T47D (cell line): ENCODE measurements at places on chromosomes 7 and 10.

GRCh38 chr7:81810476-81811155, 40.8 kb upstream of the HGF start:
- no peak for DNase-seq

GRCh38 chr10:16909961-16910792, 93.0 kb upstream of the RSU1 start:
- no peak for DNase-seq

DNA sequence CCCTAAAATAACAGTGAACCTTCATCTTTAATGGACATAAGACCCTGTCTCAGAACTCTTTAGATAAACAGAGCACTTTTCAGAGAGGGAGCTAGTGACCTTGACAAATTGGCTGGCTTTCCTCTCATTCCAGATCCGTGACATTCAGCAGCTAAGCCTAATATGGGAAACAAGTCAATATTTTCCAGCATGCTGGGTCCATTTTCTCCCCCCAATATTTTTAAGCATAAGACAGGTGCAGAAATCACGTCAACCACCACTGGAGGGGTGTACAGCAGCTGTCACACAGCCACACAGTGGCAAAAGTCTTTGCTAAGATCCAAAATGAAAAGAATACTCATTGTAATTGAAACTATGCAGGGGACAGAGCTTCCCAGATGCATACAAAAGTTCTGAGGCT, 26.1 kb downstream of the LRRTM3 start:
- no peak for DNase-seq

GRCh38 chr7:16762177-16762576, 8.6 kb downstream of the TSPAN13 start:
- DNase-seq, result no peak

DNA sequence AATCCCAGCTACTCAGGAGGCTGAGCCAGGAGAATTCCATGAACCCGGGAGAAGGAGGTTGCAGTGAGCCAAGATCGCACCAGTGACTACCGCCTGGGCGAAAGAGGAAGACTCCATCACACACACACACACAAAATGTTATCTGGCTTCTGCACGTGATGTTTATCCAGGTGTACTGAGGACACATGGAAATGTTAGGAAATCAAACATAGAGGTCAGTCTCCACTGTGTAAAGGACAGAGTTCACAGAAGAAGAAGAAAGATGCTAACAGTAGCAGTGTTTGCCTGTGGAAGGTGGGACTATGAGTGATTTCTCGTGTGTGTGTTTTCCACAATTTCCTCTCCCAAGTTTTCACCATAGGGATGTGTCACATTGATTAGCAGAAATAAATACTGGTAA, 256.9 kb downstream of the ELMO1 start:
- DNase-seq, result no peak

DNA sequence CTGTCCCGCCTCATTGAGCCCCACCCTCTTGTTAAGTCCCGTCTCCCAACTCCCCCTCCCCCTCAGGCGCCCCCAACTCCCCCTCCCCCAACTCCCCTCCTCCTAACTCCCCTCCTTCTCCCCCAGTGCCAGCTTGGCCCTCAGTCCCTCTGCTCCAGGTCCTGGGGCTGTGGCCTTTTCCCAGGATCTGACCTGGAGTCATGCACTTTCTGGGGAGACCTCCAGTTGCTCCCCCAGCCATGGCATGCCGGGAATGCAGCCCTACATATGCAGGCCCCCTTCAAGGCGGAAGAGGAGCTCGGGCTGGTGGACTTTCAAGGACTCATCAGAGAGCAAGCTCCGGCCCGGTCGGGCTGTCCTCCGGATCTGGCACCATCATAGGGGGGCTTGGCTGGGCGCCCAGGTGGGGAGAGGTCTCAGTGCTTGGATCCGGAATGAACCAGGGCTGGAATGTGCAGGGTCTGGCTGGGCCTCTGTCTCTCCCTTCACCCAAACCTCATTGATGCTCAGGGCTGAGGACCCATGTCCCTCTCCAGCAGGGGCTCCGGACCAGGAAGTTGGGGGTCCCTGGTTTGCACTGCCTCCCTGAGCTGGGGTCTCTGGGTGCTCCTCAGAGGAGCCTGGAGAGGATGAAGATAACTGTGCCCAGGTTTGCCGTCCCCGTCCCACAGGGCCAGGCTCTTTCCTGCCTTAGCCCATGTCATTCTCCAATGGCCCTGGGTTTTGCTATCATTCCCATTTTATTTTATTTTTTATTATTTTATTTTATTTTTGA, 41.1 kb downstream of the TMEM270 start:
- DNase-seq, result no peak

DNA sequence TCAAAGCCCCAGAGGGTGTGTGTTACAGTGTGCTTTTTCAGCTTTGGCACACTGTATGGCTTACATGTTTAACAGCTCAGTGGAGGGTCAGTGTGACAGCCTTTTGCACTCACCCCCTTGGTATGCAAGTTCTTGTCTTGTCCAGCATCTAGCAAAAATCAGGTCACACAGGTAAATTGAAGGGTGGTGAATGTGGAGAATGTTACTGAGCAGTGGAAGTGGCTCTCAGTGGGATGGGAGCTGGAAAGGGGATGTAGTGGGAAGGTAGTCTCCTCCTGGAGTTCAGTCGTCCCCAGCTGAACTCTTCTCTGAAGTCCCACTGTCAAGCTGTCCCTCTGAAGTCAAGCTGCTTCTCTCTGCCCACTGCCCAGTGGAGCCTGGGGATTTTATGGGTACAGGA, 21.0 kb upstream of the C10orf90 start:
- no peak for DNase-seq

GRCh38 chr7:50974240-50974639, 191.5 kb upstream of the GRB10 start:
- DNase-seq, result no peak

- no peak for DNase-seq
Observed at GRCh38 chr7:90648107-90648506, 52.0 kb downstream of the CDK14 start.

- no peak for DNase-seq
Observed at GRCh38 chr10:35050568-35050967, 39.6 kb downstream of the CUL2 start.

GRCh38 chr10:48799341-48800006, 114.8 kb downstream of the WDFY4 start:
- DNase-seq, result no peak

DNA sequence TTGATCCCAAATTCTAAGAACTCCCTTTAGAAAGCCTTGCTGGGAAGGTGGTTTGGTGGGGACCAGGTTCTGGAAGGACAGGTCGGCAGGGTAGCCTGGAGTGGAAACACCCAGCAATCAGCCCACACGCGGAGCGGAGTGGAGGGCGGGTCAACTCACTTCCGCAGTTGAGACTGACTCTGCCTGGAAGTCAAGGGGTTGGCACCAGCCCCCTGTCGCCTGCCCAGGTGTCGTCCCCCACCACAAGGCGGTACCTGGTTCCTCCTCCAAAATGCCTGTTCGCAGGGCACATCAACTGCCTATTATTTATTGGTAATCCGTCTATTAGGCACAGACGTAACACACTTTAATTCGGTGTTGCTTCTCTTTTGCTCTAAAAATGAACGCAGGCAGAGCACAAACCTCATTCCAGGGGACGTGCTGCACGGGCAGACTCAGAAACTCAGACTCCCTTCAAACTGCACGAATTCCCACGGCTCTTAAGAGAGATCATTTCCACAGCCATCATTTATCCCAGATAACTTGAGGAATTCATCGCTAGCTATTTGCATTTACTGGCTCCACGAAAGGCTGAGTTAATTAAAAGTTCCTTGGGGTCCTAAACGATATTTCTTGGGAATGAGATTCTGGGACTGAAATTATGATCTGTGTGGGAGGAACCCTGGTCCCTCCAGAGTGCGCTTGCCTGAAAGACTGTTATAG, 248.2 kb upstream of the PPP2R2D start:
- no peak for DNase-seq

DNA sequence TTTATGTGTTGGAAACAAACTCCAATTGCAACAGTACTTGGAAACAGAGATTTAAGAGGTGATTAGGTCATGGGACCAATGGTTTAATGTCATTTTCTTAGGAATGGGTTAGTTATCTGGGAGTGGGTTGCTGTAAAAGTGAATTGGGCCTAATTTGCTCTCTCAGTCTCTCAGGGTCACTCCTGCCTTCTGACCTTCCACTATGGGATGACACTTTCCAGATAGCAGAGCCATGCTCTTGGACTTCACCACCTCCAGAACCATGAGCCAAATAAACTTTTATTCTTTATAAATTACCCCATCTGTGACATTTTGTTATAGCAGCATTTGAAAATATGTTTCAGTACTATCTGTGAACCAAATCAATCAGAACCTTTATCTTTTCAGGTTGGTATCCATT, 1509.1 kb downstream of the REEP3 start:
- no peak for DNase-seq

- no peak for DNase-seq
Observed at GRCh38 chr7:11587048-11587447, 244.9 kb downstream of the THSD7A start.

DNA sequence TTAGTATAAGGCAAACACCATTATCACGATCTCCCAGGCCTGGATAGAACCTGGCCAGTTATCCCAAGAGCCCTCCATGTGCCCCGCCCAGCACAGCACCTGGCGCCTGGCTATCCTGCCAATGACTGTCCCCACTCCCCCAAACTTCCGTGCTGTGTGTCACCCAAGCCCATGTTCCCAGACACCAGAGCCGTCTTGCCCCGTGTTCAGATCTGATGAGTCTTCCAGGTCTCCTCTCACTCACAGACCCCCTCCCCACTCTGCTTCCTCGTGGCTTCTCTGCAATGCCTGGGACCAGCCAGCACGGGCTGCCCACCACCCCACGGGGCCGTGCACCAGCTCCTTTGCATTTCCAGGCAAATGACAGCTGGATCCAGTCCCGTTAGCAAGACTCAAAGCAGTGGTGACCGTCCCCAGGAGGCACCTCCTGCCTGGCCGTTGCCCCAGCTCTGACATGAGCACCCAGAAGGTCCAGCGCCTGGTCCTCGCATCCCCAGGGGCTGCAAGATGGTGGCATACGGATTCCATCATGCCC, 43.8 kb upstream of the INPP5A start:
- no peak for DNase-seq

DNA sequence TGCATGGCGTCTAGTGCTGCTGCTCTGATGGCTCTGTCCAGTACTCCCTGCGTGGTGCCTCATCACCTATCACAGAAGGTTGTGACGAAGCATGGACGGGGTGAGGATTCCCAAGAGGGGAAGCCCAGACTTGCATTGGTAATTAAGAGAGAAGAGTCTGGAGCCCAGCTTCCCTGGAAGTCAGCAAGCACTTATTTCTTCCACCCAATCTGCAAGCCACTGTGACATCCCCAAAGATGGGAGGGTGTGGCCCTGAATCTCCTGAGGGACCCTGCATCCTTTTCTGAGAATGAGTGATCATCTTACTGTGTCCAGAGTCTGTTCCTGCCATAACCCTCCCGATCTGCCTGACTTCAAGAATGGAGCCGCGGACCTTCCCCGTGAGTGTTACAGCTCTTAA, 166.7 kb downstream of the PTPN20 start:
- DNase-seq, result no peak

- no peak for DNase-seq
Observed at GRCh38 chr7:114879554-114879953, 42.3 kb upstream of the MDFIC start.

- no peak for DNase-seq
Observed at GRCh38 chr10:86840498-86840897, 84.1 kb downstream of the BMPR1A start.

DNA sequence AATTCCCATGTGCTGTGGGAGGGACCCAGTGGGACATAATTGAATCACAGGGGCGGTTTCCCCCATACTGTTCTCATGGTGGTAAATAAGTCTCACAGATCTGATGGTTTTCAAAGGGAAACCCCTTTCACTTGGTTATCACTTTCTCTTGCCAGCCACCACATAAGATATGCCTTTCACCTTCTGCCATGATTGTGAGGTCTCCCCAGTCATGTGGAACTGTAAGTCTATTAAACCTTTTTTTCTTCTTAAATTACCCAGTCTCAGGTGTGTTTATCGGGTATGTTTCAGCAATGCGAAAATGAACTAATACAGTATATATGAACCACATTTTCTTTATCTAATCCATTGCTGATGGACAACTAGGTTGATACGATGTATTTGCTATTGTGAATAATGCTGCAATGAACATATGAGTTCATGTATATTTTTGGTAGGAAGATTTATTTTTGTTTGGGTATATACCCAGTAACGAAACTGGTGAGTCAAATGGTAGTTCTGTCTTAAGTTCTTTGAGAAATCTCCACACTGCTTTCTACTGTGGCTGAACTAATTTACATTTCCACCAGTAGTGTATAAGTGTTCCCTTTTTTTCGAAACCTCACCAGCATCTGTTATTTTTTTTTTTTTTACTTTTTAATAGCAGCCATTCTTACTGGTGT, 70.0 kb upstream of the HGF start:
- DNase-seq, result no peak

DNA sequence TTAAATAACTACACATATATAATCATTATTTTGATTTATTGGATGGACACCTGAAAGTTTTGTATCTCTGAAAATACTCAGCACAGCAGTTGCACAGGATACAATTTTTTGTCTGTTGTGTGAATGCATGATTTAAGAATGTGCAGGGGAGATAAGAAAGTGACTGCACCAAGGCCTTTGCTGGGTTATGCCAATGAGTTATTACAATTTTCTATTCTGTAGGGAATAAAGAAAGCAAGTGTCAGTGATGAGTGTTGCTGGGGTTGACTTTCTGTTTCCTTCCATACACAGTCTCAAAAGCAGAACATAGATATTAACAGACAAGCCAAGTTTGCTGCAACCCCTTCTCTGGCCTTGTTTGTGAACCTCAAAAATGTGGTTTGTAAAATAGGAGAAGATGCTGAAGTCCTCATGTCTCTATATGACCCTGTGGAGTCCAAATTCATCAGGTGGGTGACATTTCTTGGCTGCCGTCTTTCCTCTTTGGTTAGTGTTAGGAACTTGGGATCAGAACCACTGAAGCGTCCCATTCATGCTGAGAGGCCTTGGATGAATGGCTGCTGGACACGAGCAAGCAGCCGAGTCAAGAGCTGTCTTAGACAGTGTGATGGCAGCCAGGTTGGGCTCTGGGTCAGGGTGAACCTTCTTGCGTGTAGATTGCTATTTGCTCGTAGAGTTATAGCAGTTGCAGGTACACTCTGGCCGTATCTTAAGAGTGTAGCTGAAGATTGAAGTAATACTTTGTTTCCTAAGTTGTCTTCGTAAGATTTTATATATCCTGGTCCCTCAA, 92.8 kb downstream of the DOCK1 start:
- no peak for DNase-seq

DNA sequence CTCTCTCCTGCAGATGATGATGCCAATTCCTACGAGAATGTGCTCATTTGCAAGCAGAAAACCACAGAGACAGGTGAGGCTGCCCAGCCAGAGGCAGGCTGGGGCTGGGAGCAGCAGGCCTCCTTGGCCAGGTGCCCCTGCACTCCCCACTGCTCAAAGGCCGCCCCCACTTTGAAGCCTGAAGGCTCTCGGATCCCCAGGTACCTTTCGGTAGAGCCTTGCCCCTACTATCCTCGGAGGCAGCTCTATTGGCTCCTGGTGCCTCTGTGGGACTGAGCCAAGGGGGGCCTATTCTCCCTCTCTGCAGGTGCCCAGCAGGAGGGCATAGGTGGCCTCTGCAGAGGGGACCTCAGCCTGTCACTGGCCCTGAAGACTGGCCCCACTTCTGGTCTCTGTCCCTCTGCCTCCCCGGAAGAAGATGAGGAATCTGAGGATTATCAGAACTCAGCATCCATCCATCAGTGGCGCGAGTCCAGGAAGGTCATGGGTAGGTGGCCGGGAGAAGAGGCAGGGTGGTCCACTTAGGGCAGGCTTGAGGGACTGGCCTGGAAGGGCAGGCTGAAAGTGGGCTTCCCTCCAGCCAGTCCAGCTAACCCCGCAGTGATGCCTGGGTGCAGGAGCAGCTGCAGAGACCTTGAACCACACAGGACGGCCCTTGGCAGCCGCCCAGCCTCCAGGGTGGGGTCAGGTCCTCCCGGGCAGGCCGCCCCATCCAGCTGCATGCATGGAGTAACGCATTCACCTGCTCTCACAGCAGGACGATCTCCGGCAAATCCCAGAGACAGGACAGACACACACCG, 14.1 kb downstream of the LAT2 start:
- no peak for DNase-seq
